ENCODE measurements at places on chromosomes 11 and 22.

GRCh38 chr11:130625578-130626306 is 177.3 kb downstream of the ADAMTS15 start:
- no peak for DNase-seq

- DNase-seq, result no peak
Observed at GRCh38 chr22:48083502-48083901, 1321.1 kb downstream of the TBC1D22A start.

GRCh38 chr22:23151827-23152226 is 6.5 kb downstream of the RAB36 start:
- no peak for DNase-seq

GRCh38 chr11:44483919-44484610 is 81.4 kb upstream of the CD82 start:
- DNase-seq, result no peak

GRCh38 chr22:41505511-41506220 is 36.7 kb downstream of the ACO2 start:
- no peak for DNase-seq

DNA sequence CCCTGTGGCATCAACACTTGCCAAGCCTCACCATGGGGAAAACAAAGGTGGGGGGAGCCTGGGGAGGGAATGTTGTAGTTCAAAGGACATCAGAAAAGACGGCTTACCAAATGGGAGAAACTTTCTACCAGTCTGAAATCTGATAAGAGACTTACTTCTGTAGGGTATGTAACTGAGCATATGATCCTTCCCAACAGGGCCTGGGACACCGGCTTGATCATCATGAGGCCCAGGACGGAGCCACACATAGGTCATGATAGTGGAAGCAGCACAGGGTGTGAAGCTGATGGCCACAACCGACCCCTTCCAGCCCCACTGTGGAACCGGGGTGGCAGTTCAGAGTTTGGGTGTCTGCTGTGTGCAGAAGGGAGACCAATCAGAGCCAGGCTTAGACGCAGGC is 51.1 kb downstream of the MICAL3 start:
- no peak for DNase-seq

Measured in activated T-cell treated with anti-CD3 and anti-CD28 coated beads, Interleukin-2, amount 50 U/mL, for 48 hours (primary cell).